GOT3 (cell line): ENCODE measurements at places on chromosomes 3 and 15.

DNA sequence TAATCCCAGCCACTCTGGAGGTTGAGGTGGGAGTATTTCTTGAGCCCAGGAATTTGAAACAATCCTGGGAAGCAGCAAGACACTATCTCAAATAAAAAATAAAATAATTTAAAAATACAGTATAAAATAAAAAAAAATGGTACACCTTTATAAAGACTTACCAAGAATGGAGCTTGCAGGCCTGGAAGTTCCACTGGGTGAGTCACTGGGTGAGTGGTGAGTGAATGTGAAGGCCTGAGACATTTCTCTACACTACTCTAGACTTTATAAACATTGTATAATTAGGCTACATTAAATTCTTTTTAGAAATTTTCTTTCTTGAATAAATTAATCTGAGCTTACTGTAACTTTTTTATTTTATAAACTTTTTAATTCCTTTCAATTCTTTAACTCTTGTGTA is 609.1 kb upstream of the BCHE start:
- no peak for DNase-seq

DNA sequence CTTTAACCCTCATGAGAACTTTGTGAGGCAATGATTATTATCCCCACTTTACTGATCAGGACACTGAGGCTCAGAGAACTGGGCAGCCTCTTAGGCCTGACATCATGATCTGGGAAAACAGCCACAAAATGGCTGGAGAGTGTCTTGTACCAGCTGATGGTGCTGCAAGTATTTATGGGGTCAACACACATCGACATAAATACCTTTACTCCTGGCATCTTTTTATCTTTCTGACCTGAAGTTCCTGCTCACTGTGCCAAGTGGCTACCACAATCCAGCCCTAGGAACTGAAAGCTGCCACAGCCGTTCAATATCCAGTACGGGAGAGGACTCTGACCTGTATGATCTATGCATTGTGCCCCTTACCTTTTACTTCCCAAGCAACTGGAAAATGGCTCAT is 29.2 kb upstream of the MUC13 start:
- DNase-seq, result no peak

- DNase-seq, result no peak
Observed at GRCh38 chr15:57158997-57159668, 217.2 kb upstream of the CGNL1 start.

GRCh38 chr15:61697796-61698195 is 362.5 kb downstream of the VPS13C start:
- DNase-seq, result no peak

- DNase-seq, result no peak
Observed at GRCh38 chr3:129375099-129375498, 53.3 kb downstream of the EFCAB12 start.

- no peak for DNase-seq
Observed at GRCh38 chr3:31946484-31947081, 34.5 kb downstream of the OSBPL10 start.

- peak; percentile 57 for DNase-seq
Observed at GRCh38 chr15:75661100-75661755, 13.5 kb downstream of the SNX33 start.

DNA sequence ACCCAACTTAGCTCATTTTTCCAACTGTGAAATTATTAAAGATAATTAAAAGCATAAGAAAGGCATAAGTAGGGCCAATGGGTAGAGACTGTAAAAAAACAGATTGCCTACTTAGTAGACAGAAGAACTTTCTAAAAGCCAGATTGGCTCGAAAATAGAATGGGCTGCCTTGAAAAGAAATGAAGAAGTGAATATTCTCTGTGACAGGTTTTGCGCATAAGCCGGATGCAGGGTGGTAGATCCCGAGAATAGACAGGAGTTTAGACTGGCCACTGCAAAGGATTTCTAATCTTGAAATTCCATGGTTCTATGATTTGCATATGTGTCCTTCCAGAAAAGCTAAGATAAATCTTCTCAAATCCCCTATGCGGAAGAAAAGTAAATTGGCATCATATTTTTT is 173.3 kb upstream of the ICE2 start:
- no peak for DNase-seq

- no peak for DNase-seq
Observed at GRCh38 chr15:34031987-34032760, 6.8 kb downstream of the AVEN start.

DNA sequence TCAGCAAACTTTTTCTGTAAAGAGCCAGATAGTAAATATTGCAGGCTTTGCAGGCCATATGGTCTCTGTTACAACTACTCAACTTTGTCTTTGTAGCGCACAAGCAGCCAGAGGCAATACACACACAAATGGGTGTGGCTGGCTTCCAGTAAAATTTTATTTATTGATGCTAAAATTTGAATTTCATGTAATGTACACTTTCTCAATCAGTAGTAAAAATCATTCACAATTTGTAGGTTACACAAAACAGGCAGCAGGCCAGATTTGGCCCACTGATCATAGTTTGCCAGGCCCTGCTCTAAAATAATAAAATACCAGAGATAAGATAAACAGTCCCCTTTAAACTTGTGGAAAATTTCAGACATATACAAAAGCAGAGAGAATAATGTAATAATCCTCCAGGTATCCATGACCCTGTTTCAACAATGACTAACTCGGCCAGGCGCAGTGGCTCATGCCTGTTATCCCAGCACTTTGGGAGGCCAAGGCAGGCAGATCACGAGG is 330.3 kb downstream of the SHQ1 start:
- no peak for DNase-seq

DNA sequence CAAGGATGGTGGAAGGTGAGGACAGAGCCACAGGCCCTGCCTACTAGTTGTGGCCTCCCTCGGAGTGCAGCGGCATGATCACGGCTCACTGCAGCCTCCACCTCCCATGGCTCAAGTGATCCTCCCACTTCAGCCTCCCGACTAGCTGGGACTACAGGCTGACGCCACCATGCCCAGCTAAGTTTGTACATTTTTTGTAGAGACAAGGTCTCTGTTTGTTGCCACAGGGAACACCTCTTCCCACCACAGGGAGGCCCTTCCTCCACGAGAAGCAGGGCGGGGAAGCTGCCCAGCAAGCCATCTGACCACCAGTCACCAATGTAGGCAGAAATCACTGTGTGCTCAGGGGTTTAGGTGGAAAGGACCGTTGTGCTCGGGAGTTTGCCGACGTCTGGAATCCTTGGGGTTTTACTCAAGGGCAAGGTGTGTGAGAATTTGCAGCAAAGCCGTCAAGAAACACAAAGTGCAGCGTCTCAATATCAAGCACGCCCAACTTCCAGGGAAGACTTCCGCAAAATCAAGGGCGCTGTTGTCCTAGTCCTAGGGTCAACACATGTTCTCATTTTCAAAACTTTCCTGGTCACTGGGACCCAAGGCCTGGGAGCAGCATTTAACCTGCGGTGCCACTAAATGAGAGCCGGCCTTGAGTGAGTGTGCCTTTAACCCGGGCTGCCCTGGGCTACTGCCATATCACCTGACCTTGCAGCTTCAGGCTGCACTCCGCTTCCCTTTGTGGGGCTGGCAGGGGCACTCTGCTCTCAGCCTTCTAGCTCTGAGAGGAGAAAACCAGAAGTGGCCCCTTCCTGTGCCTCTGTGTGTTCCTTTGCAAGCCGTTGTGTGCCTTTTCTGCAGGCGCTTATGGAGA is 65.7 kb downstream of the SLC12A8 start:
- DNase-seq, result no peak

GRCh38 chr15:85759376-85759775 is 35.3 kb downstream of the KLHL25 start:
- no peak for DNase-seq

- peak; percentile 83 for DNase-seq
Observed at GRCh38 chr3:140292684-140293083, 357.7 kb downstream of the CLSTN2 start.

- DNase-seq, result no peak
Observed at GRCh38 chr15:71328453-71328852, 213.2 kb downstream of the THSD4 start.

DNA sequence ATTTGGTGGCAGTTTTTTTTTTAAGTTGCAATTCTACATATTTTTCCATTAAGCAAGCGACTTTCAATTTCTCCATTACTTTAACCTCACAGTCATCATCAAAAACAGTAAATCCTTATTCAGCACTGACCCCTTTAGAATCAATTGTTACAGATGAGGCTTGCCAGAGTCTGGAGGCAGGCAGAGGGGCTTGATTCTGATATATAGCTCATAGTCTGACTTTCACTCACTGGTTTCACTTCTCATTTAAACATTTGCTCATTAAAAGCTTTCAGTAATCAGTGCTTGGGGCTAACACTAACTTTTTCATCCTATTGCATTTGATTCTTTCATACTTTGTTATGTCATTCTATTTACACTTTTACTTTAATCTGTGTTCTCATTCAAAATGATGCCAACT is 88.4 kb downstream of the PYDC2 start:
- DNase-seq, result no peak

- no peak for DNase-seq
Observed at GRCh38 chr3:18245721-18246120, 179.4 kb downstream of the SATB1 start.

GRCh38 chr15:80580536-80581260 is 114.4 kb upstream of the ABHD17C start:
- no peak for DNase-seq

- DNase-seq, result no peak
Observed at GRCh38 chr3:141019244-141019643, 31.9 kb upstream of the SPSB4 start.

DNA sequence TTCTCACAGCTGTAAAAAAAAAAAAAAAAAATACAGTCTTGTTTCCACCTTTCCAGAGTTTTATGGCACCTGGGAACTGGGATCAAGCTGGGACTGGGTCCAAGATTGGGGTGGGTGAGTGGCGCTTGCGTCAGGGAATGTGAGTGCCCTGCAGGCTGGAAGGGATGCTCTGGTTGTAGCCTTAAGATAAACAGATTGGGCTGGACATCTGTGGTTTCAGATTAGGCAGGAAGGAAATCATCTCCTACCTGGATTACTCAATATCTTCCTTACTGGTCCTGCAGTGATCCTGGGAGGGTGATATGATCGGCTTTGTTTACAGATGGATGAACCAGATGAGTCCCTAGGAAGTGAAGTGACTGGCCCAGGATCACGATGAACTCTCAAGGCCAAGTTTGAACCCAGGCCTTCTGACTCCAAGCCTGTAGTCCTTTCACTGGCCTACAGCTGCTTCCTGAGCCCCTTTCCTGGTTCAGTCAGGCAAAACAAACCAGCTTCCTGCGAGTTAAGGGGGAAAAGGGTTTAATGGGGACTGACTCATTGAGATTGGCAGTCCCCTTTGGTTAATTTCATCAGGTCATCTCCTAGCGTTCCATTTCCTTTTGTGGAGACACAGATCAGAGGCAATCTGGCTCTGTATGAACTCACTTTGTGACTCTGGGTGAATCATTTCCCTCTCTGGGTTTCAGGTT is 179.8 kb downstream of the THSD4 start:
- DNase-seq, result no peak

DNA sequence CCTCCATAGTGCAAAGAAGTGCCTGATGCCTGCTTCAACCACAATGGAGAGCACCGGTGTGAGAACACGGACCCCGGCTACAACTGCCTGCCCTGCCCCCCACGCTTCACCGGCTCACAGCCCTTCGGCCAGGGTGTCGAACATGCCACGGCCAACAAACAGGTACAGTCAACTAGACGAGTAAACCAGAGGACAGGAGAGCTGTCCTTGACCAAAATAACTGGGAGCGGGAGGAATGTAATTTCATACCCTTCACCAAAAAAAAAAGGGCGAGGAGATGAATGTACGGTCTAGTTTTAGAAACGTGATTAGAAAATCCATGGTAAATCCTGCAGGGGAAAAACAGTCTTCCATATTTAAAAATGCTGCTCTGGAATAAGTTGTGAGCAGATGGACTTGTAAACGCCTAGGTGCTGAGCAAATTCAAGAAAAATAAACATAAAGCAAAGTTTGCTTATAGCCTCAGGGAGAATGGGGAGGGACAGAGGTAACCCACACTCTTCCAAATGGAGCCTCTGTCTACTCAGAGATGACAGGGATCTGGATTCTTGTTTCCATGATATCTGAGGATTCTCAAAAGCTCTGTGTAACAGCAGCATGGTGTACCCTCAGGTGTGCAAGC is 8.4 kb downstream of the THBS1 start:
- DNase-seq, result no peak

- DNase-seq, result no peak
Observed at GRCh38 chr15:90024406-90024805, 23.3 kb downstream of the ZNF710 start.

DNA sequence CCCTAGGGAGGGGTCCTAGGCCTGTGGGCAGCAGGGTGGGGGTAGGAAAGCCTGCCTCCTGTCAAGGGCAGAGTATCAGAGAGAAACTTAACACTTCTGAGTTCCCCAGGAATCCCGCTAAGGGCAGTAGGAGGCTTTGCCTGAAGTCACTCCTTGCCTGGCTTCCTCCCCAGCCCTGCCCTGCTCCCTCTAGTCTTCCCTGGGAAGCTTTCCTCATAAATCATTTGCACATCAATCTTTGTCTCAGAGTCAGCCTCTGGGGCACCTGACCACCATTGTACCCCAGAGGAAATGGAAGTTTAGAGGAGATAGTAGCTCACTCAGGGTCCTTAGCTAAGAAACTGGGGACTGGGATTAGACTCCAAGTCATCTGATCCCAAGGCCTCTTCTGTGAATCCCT is 129.4 kb upstream of the TLE3 start:
- no peak for DNase-seq

- no peak for DNase-seq
Observed at GRCh38 chr3:84073664-84074063, 885.1 kb upstream of the CADM2 start.

DNA sequence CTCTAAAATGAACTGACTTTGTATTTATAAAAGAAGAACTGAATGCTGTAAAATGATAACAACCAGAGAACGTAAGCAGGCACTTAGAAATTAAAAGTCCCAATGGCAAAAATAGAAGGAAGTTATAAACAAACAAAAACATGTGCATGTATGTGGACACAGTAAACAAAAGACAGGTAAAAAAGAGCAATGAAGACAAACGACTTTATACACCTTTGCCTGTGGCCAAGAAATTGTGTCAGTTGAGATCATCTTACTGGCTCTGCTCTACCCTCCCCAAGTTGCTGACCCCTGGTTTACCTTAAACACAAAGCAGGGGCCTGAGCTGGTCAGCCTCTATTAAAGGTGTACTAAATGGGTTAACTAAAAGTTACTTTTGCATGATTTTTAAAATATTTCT is 41.7 kb upstream of the GP5 start:
- no peak for DNase-seq

DNA sequence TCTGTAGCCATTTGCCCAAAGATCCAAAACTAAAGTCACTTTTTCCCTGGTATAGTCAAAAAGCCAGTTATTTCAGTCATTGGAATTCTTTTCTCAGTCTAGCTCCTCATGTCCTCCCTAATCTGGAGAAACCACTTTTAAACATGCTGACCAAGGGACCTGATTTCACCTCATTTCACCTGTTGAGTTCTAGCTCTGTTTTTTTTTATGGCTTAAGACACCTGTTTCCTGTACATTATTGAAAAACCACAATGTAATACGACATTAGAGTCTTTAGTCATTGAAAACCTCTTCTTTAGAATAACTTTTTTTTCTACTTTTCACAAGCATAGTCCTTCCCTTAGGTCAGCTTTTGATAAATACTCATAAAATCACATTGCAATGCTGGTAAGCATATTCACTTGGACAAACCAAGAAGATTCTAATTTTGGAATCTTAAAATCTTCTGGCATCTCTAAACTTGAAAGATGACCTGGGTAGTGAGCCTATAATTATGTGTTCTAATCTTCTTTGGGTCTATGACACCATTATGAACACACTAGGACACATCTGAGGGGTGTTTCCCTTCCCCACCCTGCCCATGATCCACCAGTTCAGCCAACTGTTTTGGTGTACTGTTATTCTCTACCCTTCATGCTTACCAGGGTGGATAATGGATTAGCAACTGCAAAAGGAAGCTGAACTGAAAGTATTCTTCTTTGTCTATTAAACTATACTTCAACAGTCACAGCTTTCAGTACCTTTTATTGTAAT is 103.5 kb upstream of the FXR1 start:
- no peak for DNase-seq

- no peak for DNase-seq
Observed at GRCh38 chr15:91549581-91549980, 303.9 kb upstream of the SLCO3A1 start.
